HCT116 (cell line): ENCODE measurements at places on chromosomes 13 and 19.

- no peak overlapping the region for H3K4me3 ChIP-seq
- no peak overlapping the region for H3K27ac ChIP-seq
- no peaks in the 10 kb centered on the region for H3K4me1 ChIP-seq
- no peaks in the 10 kb centered on the region for H3K27me3 ChIP-seq
These were observed 83.0 kb downstream of the TSHZ3 start for GRCh38 chr19:31266196-31266595.

DNA sequence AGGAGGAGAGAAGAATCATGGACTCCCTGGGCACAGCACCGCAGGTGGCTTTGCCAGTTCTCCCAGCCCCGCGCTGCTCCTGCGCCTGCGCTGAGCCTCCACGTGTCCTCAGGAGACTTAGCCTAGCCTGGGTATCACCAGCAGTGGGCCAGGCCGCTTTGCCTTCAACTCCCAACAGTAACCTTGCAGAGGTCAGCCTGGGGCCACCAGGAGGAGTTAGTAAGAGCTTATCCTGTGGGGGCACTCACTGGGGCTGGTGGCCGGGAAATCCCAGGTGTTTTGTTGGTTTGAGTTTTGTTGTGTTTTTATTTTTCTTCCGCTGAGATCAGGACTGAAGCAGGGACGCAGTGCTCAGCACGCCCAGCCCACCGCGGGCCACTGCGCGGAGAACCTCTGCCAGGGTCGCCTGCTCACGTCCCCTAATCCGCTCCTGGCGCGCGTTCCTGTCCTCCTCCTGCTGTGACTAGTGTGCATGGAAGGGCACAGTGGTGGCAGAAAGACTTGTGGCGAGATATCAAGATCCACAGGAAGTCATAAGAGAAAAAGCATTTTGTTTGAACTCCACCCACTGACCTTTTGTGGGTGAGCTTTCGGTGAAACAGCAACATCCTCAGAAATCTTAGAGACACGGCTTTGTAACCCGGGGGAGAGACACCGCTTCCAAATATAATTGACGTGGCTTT is 207.4 kb upstream of the RFC3 start:
- H3K4me3 ChIP-seq: no peak overlapping the region
- DNase-seq: no peak
- H3K36me3 ChIP-seq: no peaks in the 10 kb centered on the region
- H3K27ac ChIP-seq: no peak overlapping the region
- no peaks in the 10 kb centered on the region for H3K4me1 ChIP-seq
- H3K27me3 ChIP-seq: no peaks in the 10 kb centered on the region

- peaks cover 8% of the 10 kb centered on the region for H3K4me1 ChIP-seq
- H3K27me3 ChIP-seq: no peaks in the 10 kb centered on the region
- no peak overlapping the region for H3K27ac ChIP-seq
- H3K36me3 ChIP-seq: no peaks in the 10 kb centered on the region
- no peak overlapping the region for H3K4me3 ChIP-seq
- no peak for DNase-seq
These were observed 55.3 kb downstream of the FRY start for GRCh38 chr13:32086791-32087441.

DNA sequence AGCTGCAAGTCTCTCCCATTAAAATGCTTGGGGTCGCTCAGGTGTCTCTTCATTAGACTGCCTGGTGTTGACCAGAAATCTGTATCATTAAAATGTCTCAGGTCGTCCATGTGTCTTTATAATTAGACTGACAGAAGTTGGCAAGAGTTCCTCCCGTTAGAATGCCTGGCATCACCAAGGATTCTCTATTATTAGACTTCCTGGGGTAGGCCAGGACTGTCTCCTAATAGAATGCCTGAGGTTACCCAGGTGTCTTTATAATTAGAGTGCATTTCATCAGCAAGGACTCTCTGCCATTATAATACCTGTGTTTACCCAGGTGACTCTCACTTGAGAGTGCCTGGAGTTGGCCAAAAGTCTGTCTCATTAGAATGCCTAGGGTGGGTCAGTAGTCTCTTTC is 1537.2 kb downstream of the UQCRFS1 start:
- H3K4me1 ChIP-seq: no peaks in the 10 kb centered on the region
- no peaks in the 10 kb centered on the region for H3K27me3 ChIP-seq
- H3K36me3 ChIP-seq: no peaks in the 10 kb centered on the region
- no peak for DNase-seq

GRCh38 chr19:42088471-42089190 is 12.7 kb downstream of the ZNF574 start:
- H3K36me3 ChIP-seq: no peaks in the 10 kb centered on the region
- H3K4me3 ChIP-seq: no peak overlapping the region
- no peak overlapping the region for H3K27ac ChIP-seq
- H3K4me1 ChIP-seq: no peaks in the 10 kb centered on the region

DNA sequence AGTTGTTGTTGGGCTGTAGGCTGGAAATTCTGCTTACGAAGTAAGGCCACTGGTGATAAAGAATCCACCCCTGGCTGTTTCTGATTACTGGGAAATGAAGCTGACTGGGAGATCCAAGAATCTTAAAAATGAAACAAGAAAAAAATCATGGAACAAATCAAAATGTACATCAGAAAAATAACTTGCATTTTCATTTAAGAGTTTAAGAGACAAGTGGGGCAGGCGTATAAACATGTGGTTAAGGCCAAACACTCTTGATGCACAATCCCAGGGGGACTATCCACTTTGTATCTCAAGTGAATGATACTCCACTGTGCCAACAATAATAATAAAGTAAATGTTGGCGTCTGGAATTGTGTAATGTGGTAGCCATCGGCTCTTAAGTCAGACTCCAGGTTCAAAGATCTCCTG is 24.6 kb downstream of the ZMYM5 start:
- no peaks in the 10 kb centered on the region for H3K36me3 ChIP-seq
- no peak overlapping the region for H3K4me3 ChIP-seq
- H3K27me3 ChIP-seq: no peaks in the 10 kb centered on the region
- no peak overlapping the region for H3K27ac ChIP-seq
- no peak for DNase-seq

GRCh38 chr13:26272621-26273020 is 18.7 kb downstream of the CDK8 start:
- no peak for DNase-seq
- no peaks in the 10 kb centered on the region for H3K4me1 ChIP-seq
- no peak overlapping the region for H3K27ac ChIP-seq
- H3K27me3 ChIP-seq: no peaks in the 10 kb centered on the region
- H3K4me3 ChIP-seq: no peak overlapping the region

GRCh38 chr13:53045189-53045588 is 16.6 kb downstream of the OLFM4 start:
- no peak overlapping the region for H3K27ac ChIP-seq
- no peaks in the 10 kb centered on the region for H3K36me3 ChIP-seq
- H3K4me1 ChIP-seq: no peaks in the 10 kb centered on the region
- no peaks in the 10 kb centered on the region; the same call in 1 of the 2 replicates for H3K27me3 ChIP-seq

- no peaks in the 10 kb centered on the region for H3K27me3 ChIP-seq
- no peaks in the 10 kb centered on the region for H3K4me1 ChIP-seq
- H3K4me3 ChIP-seq: no peak overlapping the region
- H3K27ac ChIP-seq: no peak overlapping the region
These were observed 1401.9 kb downstream of the SLITRK1 start for GRCh38 chr13:82480415-82480814.

- H3K27ac ChIP-seq: no peak overlapping the region
- H3K4me3 ChIP-seq: no peak overlapping the region
- no peaks in the 10 kb centered on the region for H3K27me3 ChIP-seq
- DNase-seq: no peak
- no peaks in the 10 kb centered on the region for H3K4me1 ChIP-seq
These were observed 128.7 kb downstream of the KLF12 start for GRCh38 chr13:74005320-74006157.

- H3K4me3 ChIP-seq: no peak overlapping the region
- DNase-seq: no peak
- no peak overlapping the region for H3K27ac ChIP-seq
- no peaks in the 10 kb centered on the region for H3K36me3 ChIP-seq
- no peaks in the 10 kb centered on the region for H3K4me1 ChIP-seq
- H3K27me3 ChIP-seq: no peaks in the 10 kb centered on the region
These were observed 294.1 kb downstream of the DLEU7 start for GRCh38 chr13:50549221-50549942.

DNA sequence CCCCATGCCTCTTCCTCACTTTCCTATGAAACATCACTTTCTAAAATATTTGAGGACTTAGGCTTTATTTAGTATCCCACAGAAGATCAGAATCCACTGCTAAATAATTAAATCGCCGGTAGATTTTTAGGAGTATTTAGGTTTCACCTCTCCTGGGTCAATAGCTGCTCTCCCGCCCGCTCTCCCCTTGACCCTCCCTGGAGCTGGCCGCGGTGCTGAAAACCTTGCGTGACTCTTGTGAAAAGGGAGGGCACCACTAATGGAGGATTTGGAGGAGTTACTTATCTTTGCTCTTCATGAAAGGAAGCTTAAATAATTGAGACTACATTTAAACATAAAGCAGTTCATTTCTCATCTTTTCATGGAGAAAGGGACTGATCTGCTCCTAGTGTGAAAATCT is 14.1 kb downstream of the POU4F1 start:
- H3K4me3 ChIP-seq: no peak overlapping the region
- H3K36me3 ChIP-seq: no peaks in the 10 kb centered on the region
- peaks cover 19% of the 10 kb centered on the region for H3K27me3 ChIP-seq
- no peak overlapping the region for H3K27ac ChIP-seq
